ENCODE measurements at places on chromosomes 6 and 20.

- no peaks in the 10 kb centered on the region for H3K27me3 ChIP-seq
- H3K27ac ChIP-seq, result peak overlapping the region; percentile 78
- H3K4me3 ChIP-seq, result no peak overlapping the region
- DNase-seq, result no peak
- H3K36me3 ChIP-seq, result no peaks in the 10 kb centered on the region
Measured at GRCh38 chr6:75430631-75431325, 62.8 kb downstream of the FILIP1 start.

DNA sequence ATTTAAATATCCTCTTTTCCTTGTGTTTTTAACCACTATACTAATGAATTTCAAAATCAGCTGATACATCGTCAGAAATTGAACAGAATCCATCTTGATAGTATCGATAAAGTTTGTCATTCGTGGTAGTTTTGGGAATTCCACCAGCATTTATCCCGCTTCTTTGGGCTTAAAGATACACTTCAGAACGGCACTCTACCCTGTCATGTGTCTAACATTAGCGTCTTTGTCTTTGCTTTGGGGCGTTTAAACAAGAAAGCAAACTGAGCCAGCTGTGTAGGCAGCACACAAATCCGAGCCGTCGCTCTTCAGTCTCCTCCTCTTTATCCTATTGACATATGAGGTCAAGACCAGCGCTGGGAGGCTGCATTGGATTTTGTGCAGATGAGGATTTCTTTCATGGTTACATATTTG is 27.5 kb upstream of the NHSL1 start:
- no peak overlapping the region for H3K4me3 ChIP-seq
- no peak overlapping the region for H3K27ac ChIP-seq
- no peak for DNase-seq
- H3K36me3 ChIP-seq, result no peaks in the 10 kb centered on the region
- no peaks in the 10 kb centered on the region for H3K27me3 ChIP-seq

GRCh38 chr6:128513878-128514277 is 6.5 kb downstream of the PTPRK start:
- H3K27me3 ChIP-seq, result no peaks in the 10 kb centered on the region
- H3K27ac ChIP-seq, result no peak overlapping the region
- no peaks in the 10 kb centered on the region for H3K36me3 ChIP-seq
- no peak overlapping the region for H3K4me3 ChIP-seq
- no peaks in the 10 kb centered on the region for H3K4me1 ChIP-seq

DNA sequence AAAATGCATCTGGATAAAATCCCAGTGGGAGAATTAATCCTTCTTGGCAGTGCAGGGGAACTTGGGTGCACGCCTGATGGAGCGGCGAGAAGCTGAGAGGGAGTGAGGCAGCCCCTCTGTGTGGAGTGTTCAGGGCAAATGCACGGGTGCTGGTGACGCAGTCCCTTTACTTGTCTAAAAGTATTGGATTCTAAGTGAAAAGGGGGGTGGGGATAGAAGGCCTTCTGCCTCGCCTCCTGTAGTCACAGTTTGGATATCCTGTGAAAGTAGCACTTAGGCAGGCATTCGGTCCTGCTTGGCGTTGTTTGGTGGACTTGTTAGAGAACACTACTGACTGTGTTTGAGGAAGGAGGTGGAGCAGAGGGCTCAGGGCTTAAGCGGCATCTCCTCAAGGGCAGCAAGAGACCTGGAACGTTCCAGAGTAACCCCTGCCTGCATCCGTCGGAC is 39.3 kb downstream of the PHACTR3 start:
- H3K4me1 ChIP-seq, result no peaks in the 10 kb centered on the region
- H3K4me3 ChIP-seq, result no peak overlapping the region
- no peak for DNase-seq
- H3K27ac ChIP-seq, result no peak overlapping the region
- no peaks in the 10 kb centered on the region for H3K36me3 ChIP-seq

GRCh38 chr6:11575408-11576033 is 38.0 kb downstream of the TMEM170B start:
- no peaks in the 10 kb centered on the region for H3K4me1 ChIP-seq
- no peak overlapping the region for H3K27ac ChIP-seq
- no peaks in the 10 kb centered on the region for H3K36me3 ChIP-seq
- no peaks in the 10 kb centered on the region for H3K27me3 ChIP-seq
- no peak overlapping the region for H3K4me3 ChIP-seq

DNA sequence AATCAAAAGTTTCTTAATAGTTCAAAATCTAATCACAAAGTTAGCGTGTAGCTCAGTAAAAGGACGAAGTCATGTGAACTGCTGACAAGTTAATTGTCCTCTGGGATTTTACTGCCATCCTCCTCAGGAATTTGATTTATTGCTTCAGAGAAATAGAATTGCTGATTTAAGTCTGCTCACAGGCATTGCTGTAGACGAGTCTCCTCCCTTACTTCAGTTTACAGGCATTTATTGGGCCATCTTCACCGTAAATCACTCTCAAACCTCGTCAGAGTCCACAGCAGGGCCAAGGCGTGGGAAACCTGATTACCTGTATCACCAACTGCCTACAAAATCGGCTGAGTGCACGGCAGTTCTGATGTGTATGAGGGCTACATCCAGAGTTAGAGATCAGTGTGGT is 119.1 kb upstream of the PDE10A start:
- no peak for DNase-seq
- H3K4me3 ChIP-seq, result no peak overlapping the region
- H3K36me3 ChIP-seq, result no peaks in the 10 kb centered on the region
- peaks cover 10% of the 10 kb centered on the region for H3K27me3 ChIP-seq
- H3K4me1 ChIP-seq, result no peaks in the 10 kb centered on the region
